EH (cell line): ENCODE measurements at places on chromosomes 6 and 20.

GRCh38 chr6:170279977-170280688, 10.7 kb downstream of the DLL1 start:
- peak; percentile 28 for DNase-seq

- DNase-seq = no peak
Observed at GRCh38 chr6:23305325-23305943, 736.1 kb downstream of the HDGFL1 start.

- DNase-seq = peak; percentile 57
Observed at GRCh38 chr20:62860391-62860923, 1.2 kb downstream of the TCFL5 start.

GRCh38 chr6:441126-441920, 49.8 kb downstream of the IRF4 start:
- DNase-seq = no peak

- no peak for DNase-seq
Observed at GRCh38 chr6:125966569-125966968, 10.0 kb downstream of the HINT3 start.

- DNase-seq = peak; percentile 42
Observed at GRCh38 chr6:144215402-144215931, 65.2 kb downstream of the STX11 start.

- peak; percentile 42 for DNase-seq
Observed at GRCh38 chr6:30730601-30731435, 10.7 kb downstream of the TUBB start.

GRCh38 chr6:12815884-12816600, 99.5 kb downstream of the PHACTR1 start:
- no peak for DNase-seq

DNA sequence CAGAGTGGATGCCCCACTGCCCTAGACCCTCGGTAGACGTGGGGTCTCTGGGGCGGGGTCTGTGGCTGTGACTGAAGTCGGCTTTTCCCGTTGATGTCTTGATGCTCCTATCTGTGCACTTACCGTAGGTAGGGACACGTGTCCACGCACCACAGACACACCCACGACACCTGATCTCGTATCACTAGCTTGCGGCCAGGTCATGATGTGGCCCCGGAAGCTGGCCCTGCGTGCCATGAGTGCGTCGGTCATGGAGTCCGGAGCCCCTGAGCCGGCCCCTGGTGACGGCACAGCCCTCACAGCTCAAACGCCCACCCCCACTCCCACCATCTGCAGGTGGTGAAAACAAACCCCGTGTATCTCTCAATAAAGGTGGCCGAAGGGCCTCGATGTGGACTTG, 33.9 kb upstream of the MRGBP start:
- no peak for DNase-seq

- no peak for DNase-seq
Observed at GRCh38 chr20:4299216-4299615, 283.9 kb upstream of the RNF24 start.

GRCh38 chr6:13282393-13283069, 45.8 kb downstream of the TBC1D7 start:
- no peak for DNase-seq

GRCh38 chr6:39982720-39983119, 48.5 kb upstream of the MOCS1 start:
- no peak for DNase-seq

DNA sequence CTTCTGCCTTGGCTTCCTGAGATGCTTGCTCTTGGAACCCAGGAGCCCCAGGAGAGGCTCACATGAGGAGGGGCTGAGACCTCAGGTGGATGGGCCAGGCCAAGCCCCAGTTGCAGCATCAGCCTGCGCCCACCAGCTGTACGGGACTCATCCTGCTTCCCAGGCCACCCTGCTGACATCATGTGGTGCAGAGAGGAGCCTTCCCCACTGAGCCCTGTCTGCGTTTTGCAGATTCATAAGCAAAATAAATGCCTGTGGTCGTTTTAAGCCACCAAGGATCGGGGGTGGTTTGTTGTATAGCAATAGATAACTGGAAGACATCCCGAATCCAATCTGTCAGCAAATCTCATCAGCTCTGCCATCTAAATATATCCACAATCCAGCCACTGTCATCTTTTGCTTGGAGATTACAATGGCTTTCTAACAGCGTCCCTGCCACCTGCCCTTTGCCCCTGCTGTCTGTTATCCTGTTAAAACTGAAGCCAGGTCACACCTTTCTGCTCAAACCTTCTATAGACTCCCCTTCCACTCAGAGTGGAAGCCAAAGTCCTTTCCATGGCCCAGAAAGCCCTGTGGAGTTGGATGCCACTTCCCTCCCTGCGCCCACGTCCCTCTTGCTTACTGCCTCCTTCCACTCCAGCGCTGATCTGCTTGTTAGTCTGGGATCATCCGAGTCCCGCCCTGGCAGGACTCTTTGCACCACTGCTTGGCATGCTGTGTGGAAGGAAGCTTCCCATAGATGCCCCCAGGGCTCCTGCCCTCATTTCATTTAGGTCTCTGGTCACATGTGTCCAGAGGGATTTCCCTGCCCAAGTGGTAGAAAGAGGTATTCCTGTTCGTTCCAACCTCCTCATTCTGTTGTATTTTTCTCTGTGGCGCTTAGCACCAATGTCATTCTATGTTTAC, 24.0 kb upstream of the MLN start:
- peak; percentile 74 for DNase-seq

GRCh38 chr6:134424165-134424797, 106.4 kb upstream of the SGK1 start:
- no peak for DNase-seq

- no peak for DNase-seq
Observed at GRCh38 chr6:15915508-15916178, 213.2 kb upstream of the MYLIP start.

GRCh38 chr6:53241938-53242337, 93.3 kb upstream of the GCM1 start:
- no peak for DNase-seq

DNA sequence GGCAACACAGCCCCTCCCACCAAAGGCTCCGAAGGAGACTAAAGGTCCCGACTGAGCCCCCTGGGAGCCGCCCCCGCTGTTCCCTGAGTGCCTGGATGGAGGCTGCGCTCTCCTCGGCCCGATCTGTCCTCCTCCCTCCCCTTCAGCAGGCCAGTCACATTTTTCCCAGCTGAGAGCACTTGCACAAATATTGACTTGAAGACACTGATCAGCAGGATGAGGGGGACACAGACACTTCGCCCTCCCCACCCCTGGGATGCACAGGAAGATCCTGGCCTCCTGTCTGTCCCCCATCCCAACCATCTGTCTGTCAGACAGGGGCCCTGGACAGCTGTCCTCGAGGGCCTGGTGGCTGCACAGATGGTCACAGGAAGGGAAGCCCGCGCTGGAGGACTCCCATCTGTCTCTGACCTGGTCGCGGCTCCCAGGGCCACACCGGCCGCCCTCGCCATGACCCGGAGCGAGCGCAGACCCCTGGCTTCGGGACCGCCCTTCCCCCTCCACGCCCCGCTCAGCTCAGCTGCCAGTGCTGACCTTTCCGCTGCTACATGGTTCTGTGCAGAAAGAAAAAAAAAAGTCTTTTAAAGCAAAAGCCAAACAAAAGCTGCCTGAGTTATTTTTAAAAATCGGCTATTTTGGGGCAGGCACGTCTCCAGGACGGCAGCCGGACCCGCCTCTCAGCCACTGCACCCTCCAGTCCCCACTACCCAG, 11.1 kb downstream of the LAMA5 start:
- DNase-seq = no peak

DNA sequence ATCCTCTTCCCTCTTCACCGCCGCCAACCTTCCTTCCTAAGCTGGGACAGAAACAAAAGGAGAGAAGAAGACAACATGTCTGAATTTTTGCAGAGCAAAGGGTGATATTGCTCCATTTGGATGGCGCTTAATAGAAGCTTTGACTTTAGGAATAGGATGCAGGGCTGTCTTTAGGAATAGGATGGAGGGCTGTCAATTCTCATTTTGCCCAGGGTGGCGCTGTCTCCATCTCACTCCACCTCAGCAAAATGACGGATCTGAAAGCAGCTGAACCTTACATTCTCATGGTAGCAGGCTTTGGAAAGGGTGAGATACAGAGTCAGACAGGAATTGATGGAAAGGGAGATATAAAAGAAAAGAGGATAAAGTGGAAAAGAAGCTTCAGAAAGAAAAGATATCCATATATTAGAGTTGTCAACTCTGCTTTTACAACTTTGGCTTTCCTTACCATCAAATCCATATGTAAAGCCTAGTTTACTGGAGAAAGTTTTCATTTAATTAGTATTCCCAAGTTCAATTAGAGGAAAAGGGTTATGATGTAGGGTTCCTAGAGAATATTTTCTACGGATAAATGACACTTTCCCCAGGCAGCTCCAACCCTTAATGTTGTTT, 2.4 kb downstream of the MTCL3 start:
- DNase-seq = peak; percentile 65

GRCh38 chr6:76035713-76036112, 36.7 kb downstream of the IMPG1 start:
- no peak for DNase-seq

- DNase-seq = peak; percentile 63
Observed at GRCh38 chr6:137927777-137928218, 60.7 kb downstream of the TNFAIP3 start.

GRCh38 chr6:139367810-139368351, 6.6 kb downstream of the CITED2 start:
- DNase-seq = peak; percentile 21

DNA sequence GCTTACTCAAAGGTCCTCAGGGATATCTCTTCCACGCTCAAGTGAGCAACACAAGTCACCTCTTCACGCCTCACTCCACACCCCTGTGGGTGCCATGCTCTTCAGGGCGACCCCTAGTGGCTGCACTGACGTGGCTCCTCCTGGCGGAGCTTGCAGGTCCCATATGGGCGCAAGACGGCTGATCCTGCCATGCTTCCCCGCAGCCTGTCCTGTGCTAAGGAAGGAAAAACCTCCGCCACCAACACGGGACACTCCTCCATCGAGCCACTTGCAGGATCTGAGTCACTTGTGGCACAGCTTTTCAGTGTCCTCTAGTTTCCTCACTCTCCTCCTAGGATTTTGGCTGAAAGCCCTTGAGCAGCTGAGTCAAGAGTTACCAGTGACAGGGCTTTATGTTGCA, 90.7 kb downstream of the KHDC1L start:
- peak; percentile 38 for DNase-seq

DNA sequence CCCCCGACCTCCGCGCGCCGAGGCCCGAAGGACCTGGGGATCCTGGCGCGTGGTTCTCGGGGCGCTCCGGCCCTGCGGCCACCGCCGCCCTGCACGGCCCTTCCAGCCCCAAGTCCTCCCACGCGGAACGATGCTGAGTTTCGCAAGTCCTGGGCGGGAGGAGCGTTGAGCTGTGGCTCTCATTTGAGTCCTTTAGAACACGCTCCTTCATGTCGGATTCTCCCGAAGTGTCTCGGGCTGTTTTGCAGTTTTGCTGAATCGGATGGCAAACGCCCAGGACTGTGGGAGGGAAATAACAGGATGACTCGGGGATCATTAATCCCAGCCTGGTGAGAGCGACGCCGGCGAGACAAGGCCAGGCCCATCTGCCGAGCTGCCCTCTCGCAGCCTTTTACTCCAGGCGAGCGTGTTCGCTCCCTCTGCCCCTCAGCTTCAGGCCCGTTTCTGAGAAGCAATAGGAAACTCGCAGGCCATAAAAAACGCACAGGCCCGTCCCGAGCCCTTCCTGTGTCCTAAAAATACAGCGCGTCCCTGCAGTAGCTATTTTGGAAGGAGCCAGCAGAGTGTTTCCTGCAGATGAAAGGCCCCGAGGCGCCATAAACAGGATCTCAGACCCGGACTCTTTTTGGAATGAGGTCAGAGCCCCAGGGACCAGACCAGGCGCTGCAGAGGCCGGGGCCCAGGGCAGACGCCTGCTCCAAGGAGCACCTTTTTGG, 153.5 kb downstream of the DLL1 start:
- DNase-seq = no peak

DNA sequence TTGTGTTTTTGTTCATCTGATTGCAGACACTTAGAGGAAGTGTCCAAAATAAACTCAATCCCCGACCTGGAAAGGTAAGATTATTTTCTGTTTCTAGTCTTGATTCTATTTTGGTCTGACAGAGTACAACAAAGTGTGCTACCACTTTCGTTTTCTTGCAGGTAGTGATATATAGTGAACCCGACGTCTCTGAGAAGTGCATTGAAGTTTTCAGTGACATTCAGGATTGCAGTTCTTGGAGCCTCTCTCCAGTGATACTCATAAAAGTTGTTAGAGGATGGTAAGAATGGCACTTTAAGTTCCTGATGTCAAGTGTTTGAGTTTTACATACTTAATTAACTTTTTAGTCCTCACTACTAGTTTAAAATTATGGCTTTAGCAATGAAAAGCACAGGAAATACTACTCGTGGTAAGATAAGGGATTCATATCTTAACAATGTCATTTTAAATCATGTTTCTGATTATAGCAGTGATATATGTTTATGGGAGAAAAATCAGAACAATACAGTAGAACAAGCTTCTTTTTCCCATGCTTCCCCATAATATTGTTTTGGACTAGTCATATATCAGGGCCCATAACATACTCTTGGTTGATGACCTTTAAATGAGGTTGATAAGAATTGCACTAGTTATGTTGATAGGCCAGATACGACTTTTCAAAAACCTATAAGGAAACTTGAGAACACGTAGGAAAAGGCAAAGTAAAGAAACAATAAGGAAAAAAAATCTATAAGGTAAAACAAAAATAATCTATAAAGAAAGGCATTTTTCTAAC, 104.0 kb downstream of the RTN4IP1 start:
- no peak for DNase-seq

DNA sequence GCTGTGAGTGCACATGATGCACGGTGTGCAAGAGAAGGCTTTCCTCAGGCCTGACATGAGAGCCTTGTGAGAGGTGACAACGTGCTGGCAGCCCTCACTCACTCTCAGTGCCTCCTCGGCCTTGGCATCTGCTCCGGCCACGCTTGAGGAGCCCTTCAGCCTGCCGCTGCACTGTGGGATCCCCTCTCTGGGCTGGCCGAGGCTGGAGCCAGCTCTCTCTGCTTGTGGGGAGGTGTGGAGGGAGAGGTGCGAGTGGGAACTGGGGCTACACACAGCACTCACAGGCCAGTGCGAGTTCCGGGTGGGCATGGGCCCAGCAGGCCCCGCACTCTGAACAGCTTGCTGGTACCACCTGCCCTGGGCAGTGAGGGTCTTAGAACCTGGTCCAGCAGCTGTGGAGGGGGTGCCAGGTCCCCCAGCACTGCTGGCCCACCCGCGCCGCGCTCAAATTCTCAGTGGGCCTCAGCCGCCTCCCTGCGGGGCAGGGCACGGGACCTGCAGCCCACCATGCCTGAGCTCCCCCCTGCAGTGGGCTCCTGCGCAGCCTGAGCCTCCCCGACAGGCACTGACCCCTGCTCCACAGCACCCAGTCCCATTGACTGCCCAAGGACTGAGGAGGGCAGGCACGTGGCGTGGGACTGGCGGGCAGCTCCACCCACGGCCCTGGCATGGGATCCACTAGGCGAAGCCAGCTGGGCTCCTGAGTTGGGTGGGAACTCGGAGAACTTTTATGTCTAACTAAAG, 74.9 kb upstream of the BMP5 start:
- no peak for DNase-seq

- DNase-seq = no peak
Observed at GRCh38 chr20:35252037-35252461, 25.6 kb downstream of the MMP24 start.

- DNase-seq = peak; percentile 90
Observed at GRCh38 chr6:134253681-134254080, 64.2 kb downstream of the SGK1 start.
